ENCODE measurements at places on chromosomes 7 and 10. TPM values are rescaled to one million over a fixed set of nuclear protein-coding genes. Genes with fewer than 3 reads are reported as not detected.
A peak's percentile ranks its signal among the peaks of the same experiment; 100 is the strongest.

DNA sequence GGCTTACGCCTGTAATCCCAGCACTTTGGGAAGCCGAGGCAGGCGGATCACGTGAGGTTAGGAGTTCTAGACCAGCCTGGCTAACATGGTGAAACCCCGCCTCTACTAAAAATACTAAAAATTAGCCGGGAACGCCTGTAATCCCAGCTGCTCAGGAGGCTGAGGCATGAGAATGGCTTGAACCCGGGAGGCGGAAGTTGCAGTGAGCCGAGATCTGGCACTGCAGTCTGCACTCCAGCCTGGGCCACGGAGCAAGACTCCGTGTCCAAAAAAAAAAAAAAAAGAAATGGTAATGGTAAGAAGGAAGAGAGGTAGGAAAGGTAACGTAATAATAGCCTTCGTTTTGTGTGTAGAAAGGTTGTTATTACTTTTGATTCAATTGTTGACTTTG is 1.2 kb downstream of the HSPA14 start:
- DNase-seq: no peak

DNA sequence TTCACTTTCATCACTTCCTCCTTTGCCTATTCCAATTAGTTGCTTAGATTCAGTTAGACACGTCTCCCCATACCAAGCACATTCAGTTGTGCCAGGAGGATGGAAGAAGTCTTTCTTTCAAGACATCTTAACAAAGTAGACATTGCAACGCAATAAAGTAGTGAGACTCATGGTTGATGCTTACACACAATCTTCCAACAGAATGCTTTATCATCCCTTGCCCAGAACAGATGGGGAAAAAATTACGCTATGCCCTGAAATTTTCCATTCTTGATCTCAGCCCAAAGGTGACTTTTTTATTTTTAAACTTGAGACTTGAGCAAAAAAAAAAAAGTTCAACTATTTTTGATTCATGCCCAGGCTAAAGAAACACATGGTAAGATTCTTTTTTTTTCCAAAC is 74.9 kb downstream of the KCNMA1 start:
- DNase-seq: no peak

Gene DPYSL4
- polyA plus RNA-seq: 116 TPM

Gene MLXIPL
- 4.0 TPM for polyA plus RNA-seq

GRCh38 chr10:3414667-3415023 is 242.1 kb upstream of the PITRM1 start:
- DNase-seq: no peak

DNA sequence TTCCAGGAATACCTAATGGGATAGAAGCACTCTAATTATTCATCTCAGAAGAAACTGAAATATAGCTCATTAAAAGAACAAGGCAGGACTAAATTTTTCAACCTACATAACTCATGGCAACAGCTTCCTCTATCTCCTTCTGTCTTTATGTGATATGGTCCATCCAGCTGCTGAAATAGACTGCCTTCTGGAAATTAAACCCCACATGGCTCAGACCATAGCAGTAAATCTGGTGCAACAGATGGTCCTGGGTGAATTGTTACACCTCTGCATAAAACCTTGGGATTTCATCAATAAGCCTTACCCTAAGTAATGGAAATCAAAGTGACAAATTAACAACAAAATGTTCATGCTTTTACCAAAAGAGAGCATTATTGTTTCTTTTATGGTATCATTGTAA is 205.6 kb upstream of the CSTF2T start:
- DNase-seq: peak; percentile 19

DNA sequence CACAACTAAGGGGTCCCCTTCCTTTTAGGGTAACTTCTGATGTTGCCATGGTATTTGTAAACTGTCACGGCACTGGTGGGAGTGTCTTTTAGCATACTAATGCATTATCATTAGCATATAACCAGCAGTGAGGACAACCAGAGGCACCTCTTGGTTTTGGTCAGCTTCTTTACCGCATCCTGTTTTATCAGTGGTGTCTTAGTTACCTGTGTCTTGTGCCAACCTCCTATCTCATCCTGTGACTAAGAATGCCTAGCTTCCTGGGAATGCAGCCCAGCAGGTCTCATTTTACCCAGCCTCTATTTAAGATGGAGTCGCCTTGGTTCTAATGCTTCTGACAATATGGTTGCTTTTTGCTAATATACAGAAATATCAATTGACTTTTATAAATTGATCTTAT is 54.9 kb downstream of the AHCYL2 start:
- DNase-seq: no peak

- DNase-seq: no peak
Measured at GRCh38 chr7:55190511-55191160, 171.8 kb downstream of the EGFR start.

GRCh38 chr7:120467676-120468075 is 194.7 kb downstream of the KCND2 start:
- DNase-seq: no peak

Gene TRIM50
- 0.34 TPM for polyA plus RNA-seq

Gene TSPAN12
- 0.98 TPM for polyA plus RNA-seq

Gene AGBL3
- 0.64 TPM for polyA plus RNA-seq

DNA sequence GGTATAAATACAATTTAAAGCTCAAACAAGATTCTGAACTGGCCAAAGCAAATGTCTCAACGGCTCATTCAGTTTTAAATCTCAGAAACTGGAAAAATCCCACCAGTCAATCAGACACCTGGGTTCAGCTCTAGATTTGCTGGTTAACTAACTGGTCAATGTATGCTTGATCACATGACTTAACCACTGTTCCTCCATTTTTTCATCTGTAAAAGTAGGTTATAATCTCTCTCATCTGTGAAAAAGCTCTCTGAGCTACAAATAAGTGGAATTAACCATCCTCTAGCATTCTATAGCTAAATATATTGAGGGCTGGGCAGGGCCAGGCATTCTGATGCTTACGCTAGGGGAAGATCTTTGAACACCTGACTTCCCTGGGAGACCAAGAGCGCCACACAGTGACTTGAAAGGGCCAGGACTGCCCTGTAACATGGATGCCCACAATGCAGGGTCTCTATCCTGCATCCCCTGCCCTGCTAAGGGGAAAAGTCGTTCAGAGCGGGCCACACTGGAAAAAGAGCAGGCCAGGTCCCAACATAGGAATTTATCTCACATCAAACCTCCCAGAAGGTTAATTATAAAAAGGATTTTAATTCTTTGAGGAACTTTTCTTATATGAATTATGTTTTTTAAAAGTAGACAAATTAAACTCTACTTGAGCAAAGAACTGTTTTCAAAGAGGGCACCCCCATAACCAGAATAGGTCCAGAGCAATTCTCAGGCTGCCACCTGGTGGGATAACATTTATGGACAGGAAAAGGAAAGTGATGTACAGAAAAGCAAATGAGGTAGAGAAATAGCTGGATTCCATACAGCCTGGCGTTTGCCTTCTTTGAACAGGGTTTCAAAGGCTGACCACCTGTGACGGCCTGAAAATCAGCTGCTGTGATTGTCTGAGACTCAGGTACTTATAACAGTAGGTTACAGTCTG is 1.8 kb downstream of the RP9 start:
- peak; percentile 53 for DNase-seq

Gene DDC
- polyA plus RNA-seq: 450 TPM
